NCI-H1417 treated with DMSO at 0.1 percent for 48 hours (cell line): ENCODE measurements at places on chromosomes 13 and 19.

DNA sequence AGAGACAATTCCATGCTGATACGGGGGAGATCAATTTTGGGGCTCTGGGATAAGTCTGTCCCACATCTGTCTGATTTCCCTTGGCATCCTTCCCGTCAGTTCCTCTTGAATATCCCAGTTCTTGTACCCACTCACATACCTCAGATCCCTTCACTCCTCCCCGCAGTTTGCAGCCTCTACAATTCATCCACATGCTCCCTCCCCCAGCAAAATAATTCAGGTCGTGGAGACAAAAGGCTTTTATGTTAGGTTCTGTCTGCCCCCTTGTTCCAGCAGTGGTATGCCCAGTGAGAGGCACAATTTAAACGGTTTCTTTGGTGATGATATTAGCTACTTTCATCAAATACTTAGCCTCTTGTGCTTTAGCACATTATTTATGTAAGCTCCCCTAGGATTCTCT lies 9.6 kb downstream of the RPS16 start:
- no peak for DNase-seq

DNA sequence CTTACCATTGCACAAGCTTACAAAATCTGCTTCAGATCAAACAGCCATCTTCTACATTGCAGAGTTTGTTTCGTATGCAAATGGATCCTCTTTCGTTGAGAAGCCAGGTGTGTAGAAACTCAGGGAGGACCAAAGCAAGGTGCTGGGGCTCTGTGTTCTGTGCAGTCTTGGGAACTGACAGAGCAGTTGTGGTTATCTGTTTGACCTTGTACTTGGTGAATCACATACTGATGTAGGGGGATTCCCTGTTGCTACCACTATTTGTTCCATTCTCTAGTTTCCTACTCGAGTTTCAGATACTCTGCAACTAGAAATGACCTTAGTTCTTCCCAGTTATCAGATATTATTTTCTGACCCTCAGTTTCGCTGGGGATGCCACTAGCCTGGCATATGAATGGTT lies 95.2 kb upstream of the CLDN10 start:
- DNase-seq = no peak

DNA sequence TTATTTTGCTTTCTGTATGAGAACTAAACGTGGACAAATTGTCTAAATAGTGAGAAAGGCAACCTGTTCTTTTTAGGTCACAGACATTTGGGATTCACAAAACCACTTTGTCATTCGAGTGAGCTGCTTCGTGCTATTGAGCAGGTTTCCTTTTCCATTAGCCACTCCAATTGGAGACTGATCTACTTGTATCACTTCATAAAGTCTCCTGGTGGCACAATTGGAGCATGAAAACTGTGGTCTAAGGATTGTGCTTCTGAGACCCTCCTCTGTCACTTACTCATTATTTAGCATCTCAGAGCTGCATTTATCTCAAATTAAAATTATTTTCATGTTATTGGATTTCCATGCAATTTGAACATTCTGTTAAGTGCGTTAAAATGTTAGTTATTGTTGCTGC lies 397.7 kb downstream of the TDRD3 start:
- no peak for DNase-seq

DNA sequence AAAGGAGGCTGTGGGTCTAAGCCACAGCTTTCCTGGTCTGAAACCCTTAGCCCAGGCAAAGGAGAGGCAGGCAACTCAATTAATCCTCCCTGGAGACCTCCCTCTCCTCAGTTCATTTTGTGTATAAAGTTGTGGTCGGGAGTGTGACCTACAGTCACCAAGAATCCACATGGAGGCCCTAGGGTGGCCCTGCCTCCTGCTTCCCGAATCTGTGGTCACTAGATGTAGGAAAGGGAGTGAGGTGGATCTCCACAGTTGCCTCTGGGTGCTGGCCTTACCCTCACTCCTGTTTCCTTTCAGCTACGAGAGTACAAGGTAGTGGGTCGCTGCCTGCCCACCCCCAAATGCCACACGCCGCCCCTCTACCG lies 1.3 kb downstream of the RPL18A start:
- DNase-seq = no peak

GRCh38 chr19:47021536-47022139 lies 2.0 kb downstream of the NPAS1 start:
- no peak for DNase-seq

GRCh38 chr13:99299256-99299919 lies 7.8 kb downstream of the GPR183 start:
- no peak for DNase-seq

GRCh38 chr13:113545931-113546516 lies 38.5 kb upstream of the TFDP1 start:
- DNase-seq = no peak

DNA sequence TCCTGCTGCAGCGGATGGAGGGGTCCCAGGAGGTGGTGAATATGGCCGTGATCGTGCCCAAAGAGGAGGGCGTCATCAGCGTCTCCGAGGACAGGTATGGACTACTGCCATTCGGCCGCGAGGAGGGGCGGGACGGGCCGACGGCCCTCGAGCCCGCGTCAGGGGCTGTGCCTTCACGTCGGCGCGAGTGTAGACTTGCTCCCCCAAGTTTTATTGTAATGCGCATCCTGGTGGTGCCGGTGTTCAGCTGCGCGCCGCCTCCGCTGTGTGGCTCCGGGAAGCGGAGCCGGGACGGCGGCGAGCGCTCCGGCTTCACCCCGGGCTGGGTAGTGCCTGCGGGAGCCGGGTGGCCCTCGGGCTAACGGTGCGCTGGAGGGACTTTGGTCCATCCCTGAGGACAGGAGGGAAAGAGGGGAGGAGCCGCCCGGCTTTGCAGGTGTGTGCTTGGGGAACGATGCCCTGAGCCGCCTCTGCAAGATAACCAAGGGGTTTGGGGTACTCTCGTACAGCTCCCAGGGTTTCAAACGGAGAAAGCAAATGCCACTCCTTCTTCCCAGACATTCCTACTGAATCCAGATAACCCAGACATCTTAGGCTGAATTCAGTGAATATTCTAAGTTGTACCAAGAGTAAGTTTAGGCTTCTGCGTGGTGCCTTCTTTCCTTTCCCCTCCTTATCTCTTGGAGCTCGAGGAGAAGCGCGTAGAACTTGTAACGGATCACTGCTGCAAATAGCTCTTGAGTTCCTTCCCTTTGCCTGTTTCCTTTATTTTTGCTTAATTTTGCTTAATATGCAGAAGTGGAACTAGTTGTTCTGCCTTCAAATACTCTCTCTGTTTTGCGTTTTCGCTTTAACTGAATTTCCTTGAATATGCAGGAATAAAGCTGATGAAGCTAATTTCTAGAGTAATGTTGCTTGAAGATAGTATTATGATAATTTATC lies 740 bp downstream of the WDFY2 start:
- DNase-seq = peak; percentile 69

DNA sequence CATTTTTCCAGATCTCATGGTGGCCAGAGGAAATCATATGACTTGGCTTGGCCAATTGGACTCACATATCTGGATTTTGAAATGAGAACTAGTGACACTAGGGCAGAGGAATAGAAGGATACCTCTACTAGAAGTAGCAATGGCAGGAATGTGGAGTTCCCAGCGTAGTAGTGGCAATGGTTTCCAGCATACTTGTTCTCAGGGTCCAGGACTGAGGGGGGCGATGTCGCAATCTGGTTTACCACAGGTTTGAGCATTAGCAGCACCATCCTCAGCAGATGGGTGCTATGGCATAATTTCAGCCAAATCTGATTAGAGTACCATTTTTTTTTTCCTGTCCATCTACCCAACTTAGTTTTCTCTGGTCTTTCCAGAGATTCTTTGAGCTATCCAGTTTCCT lies 8.1 kb upstream of the SLITRK1 start:
- no peak for DNase-seq

GRCh38 chr13:28451482-28452217 lies 43.3 kb downstream of the FLT1 start:
- DNase-seq = no peak

DNA sequence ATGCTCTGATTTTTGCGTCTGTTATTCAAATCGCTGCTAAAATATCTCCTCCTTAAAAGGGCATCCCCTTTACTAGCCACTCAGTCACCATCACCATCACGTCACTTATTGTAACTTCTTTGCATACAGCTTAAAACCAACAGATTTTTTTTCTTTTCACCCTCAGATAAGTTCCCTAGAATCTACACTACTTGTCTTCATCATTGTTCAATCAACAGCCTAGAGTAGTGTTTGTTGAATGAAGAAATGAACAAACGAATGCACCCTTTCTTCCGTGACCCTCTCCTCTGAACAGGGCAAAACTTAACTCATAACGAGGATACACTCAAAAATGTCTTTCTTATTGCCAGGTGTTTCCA lies 1.1 kb upstream of the AKAP11 start:
- DNase-seq = no peak

DNA sequence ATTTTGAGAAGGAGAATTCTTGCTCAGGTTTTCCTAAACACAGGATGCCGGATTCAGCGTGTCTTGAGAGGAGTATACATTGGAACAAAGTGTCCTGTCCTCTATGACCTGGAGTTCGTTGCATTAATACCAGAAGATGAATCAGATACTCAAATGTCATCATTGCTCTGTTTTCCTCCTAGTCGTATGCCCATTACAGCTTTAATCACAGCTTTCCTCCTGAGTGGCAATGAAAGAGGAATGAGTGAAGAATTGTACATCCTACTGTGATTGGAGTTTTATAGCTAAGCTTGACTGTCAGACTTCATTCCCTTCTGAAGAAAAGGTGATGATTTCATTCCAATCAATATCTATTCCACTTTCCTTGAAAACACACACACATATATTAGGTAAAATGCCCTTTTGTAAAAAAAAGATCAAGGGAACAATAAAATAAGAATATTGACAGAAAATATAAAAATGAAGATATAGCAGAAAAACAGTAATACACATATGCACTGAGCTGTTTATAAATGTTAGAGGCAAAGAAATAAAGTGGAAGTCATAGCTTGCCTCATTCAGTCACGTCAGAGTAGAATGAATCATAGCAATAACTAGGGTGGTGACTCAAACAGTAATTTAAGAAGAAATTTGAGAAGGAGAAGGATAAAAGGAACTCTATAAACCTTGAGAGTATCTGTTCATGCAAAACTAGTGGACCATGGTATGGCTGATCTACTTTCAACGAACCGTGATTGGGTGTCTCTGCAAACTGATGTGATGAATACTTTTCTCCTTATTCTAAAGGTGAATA lies 501.5 kb downstream of the SUCLA2 start:
- no peak for DNase-seq

GRCh38 chr19:50381881-50382729 lies 2.0 kb upstream of the POLD1 start:
- DNase-seq = no peak

DNA sequence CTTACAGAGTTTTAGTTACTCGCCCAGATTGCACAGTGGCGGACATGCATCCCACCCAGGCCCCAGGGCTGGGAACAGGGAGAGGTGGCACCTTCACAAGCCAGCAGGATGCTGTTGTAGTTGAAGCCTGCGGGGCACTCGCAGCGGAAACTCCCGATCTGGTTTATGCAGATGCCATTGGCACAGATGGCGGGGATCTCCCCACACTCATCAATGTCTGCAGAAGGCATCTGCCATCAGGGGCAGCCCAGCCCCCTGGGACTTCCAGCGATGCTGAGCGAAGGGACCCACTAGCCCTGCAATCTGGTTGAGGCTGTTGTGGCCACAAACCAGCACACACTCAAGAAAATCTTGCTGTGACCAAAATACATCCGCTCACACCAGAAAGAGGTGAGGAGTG lies 44.6 kb downstream of the CCL25 start:
- DNase-seq = no peak

- no peak for DNase-seq
Observed at GRCh38 chr13:22062478-22063205, 391.8 kb downstream of the FGF9 start.

GRCh38 chr13:76936763-76937162 lies 11.5 kb upstream of the ACOD1 start:
- no peak for DNase-seq

DNA sequence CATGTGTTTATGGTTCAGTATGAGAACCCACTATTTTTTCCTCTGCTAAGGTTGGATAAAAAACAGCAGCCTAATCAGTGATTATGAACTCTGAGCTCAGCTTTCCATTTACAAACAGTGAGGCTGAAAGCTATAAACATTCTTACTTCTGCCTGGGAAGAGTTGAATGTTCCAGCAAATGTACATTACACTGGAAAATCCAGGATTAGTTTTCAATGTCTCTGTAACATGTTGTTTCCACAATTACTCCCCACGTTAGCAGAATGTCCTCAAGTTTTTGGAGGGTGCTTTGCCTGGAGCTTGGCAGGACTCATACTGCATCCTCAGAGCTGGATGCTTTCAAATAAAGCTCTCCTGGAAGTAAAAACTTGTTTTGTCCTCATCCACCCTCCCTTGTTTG lies 150.4 kb downstream of the POSTN start:
- no peak for DNase-seq

DNA sequence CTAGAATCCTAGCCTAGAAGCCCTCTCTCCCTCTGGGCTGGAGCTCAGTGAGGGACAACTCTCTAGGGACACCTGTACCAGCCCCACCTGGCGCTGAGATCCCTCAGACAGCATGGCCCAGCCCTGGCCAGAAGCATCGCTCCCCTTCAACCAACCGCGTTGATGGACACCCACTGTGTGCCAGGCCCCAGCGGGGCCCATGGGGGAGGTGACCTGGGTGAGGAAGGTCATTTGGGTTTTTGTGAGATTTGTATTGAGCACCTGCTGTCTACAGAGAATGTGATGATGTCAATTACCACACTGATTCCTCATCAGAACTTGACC lies 9.2 kb upstream of the ARRDC2 start:
- no peak for DNase-seq

- no peak for DNase-seq
Observed at GRCh38 chr13:43669964-43670363, 116.8 kb downstream of the ENOX1 start.

GRCh38 chr13:113860665-113861432 lies 3.0 kb downstream of the GAS6 start:
- no peak for DNase-seq

- no peak for DNase-seq
Observed at GRCh38 chr19:7355151-7355820, 6.5 kb downstream of the ARHGEF18 start.

- DNase-seq = no peak
Observed at GRCh38 chr13:61812286-61812685, 396.6 kb upstream of the PCDH20 start.

DNA sequence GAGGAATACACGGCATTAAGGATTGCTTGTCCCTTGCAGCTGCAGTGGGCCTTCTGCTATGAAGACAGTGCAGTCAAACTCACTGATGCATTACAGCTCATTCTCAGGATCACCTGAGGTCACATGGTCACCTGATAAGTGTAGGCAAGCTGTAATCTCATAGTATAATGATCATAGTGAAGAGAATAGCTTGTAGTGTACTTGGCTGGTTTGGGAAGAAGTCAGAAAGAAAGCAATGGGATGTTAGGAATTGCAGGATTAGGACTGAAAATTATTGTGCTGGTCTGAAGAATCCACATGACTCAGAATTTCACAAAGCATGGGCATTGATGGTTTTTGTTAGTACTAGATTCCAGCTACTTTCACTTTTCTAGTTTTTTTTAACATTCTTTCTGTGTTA lies 76.7 kb downstream of the MBNL2 start:
- DNase-seq = no peak
